GM19239 (cell line): ENCODE measurements at places on chromosomes 16 and 17.

GRCh38 chr16:85615014-85615851 lies 2.1 kb downstream of the GSE1 start:
- DNase-seq = no peak

DNA sequence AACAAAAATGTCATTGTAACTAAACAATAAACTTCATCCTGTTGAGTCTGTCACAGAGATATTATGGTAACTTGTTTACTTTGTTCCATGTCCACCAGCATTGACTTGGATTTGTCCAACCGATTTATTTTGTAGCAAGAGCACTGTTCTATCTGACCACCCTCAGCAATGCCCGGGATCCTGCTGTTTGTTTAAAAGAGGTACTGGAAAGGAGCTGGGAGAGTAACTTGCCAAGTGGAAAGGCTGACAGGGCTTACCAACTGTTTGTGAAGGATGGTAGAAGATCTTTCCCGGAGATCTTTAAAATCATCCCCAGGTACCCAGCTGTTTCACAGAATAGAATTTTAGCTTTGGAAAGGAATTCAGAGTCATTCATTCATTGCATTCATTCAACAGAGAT lies 59.1 kb upstream of the BCAR1 start:
- DNase-seq = no peak

- DNase-seq = no peak
Observed at GRCh38 chr16:57945740-57946138, 25.2 kb downstream of the CNGB1 start.

- DNase-seq = no peak
Observed at GRCh38 chr17:71409137-71409536, 711.7 kb upstream of the SOX9 start.

GRCh38 chr16:61926766-61927165 lies 109.5 kb downstream of the CDH8 start:
- no peak for DNase-seq

GRCh38 chr17:61846088-61846487 lies 17.2 kb downstream of the BRIP1 start:
- DNase-seq = no peak

DNA sequence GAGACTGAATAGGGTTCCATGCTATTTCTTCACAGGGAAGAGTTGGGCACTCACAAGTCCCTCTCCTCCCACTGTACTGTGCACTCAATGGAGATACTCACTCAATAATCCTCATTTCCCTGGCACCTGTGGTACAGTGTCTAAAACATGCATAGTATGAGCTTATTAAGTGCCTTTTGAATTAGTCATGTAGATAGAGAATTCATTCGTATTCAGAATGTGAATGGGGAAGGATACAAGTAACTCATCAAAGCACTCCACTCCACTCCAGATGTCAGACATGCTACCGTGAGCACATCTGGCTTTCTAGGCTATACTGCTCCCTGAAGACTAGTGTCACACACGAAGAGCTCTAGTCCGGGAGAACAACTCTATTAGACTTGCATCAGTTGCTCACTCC lies 6.3 kb downstream of the C17orf75 start:
- DNase-seq = no peak

GRCh38 chr17:2085648-2085949 lies 30.7 kb downstream of the HIC1 start:
- DNase-seq = no peak

GRCh38 chr17:49101054-49101534 lies 31.5 kb upstream of the B4GALNT2 start:
- DNase-seq = no peak

- DNase-seq = no peak
Observed at GRCh38 chr16:51461255-51461654, 310.2 kb upstream of the SALL1 start.

DNA sequence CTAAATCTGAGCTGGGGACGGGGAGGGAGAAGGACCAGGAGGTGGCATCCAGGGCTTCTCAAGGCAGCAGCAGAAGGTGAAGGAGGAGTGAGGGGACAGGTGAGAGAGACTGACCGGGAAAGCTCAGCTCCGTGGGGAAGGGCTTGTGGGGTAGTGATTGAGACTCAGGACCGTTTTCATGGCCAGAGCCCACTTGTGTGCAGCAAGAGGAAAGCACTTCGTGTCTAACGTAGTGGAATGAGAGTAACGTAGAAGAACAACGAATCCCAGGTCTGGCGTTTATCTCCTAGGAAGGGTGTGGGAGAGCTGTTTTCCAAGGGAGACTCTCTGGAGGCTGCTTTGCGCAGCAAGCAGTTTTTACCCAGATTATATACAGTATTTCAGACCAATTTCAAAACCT lies 1.3 kb upstream of the CDH3 start:
- no peak for DNase-seq
